Epithelial cell of proximal tubule (primary cell): ENCODE measurements at places on chromosomes 16 and 17. TPM values are rescaled to one million over a fixed set of nuclear protein-coding genes. Genes with fewer than 3 reads are reported as not detected.

Gene COA3
- total RNA-seq, result 85.6 and 95.0 TPM in 2 replicates

Gene NPIPB2
- 0.36 TPM in 1 of 2 replicates, not detected in the other for total RNA-seq

Gene SETD6
- 18.3 and 25.0 TPM in 2 replicates for total RNA-seq

Gene ITGAD
- total RNA-seq, result not detected in 2 replicates

Gene CHD3
- total RNA-seq, result 30.3 and 40.7 TPM in 2 replicates

Gene RDM1
- 2.8 and 4.0 TPM in 2 replicates for total RNA-seq

Gene SPN
- total RNA-seq, result 0.43 TPM in 1 of 2 replicates, not detected in the other

Gene MT3
- 1.0 and 5.1 TPM in 2 replicates for total RNA-seq

Gene KRTAP9-8
- not detected in 2 replicates for total RNA-seq

Gene KCNH6
- total RNA-seq, result not detected in 2 replicates

Gene LPCAT2
- total RNA-seq, result 3.7 and 7.5 TPM in 2 replicates

Gene FOXF1
- 0.12 TPM in 1 of 2 replicates, not detected in the other for total RNA-seq

Gene MATCAP1
- 5.1 and 11.4 TPM in 2 replicates for total RNA-seq

Gene DLX4
- total RNA-seq, result not detected in 2 replicates

Gene CD7
- total RNA-seq, result not detected in 2 replicates

Gene ST6GALNAC1
- 0.36 and 0.52 TPM in 2 replicates for total RNA-seq

Gene MEOX1
- total RNA-seq, result not detected in 2 replicates

GRCh38 chr17:68396226-68397107 is 60.8 kb downstream of the WIPI1 start:
- DNase-seq, result no peak

DNA sequence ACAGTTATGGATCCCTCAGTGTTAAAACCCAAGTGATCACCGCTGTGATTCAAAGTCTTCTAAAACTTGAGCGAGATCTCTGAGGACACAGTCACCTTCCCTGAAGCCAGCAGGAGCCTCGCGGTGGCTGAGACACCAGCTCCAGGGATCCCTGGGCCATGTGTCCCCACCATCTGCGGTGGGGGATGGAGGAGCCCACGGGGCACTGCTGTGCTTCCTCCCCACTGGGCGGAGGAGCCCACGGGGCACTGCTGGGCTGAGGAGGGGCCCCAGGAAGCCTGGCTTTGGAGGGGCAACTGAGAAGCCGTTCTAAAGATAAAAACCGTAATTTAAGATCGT is 65.7 kb upstream of the METRNL start:
- DNase-seq, result no peak

- no peak for DNase-seq
Measured at GRCh38 chr16:51766739-51767138, 615.7 kb upstream of the SALL1 start.

DNA sequence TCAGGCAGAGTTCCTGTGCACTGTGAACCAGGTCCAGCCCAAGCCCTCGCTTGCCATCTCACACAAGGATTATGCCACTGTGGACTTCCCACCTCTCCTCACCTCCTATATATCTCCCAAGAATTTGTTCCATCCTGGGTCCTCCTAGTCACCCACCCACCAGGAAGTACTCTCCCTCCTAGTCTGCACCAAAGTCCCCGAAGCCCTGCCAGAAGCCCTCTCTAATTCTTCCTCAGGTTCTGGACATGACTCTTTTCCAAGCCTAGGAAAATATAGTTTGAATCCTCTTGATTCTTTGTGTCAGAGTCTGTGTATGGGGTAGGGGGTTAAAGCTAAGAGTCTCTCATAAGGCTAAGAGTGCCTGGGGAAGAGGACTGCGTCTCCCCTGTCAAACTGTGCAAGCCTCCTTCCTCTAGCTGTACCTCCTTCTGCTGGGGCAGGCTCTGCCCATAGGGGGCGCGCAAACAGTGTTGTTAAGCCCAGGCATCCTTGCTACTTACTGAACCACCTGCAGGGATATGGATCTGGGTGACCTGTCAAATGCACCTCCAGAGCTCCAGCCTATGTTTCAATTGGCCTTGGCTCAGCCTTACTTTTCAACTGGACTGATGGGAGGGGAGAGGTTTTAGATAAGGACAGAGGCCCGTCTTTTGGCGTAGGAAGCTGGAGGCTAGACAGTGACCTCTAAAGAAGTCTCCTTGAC is 16.6 kb upstream of the DLX4 start:
- DNase-seq, result no peak

DNA sequence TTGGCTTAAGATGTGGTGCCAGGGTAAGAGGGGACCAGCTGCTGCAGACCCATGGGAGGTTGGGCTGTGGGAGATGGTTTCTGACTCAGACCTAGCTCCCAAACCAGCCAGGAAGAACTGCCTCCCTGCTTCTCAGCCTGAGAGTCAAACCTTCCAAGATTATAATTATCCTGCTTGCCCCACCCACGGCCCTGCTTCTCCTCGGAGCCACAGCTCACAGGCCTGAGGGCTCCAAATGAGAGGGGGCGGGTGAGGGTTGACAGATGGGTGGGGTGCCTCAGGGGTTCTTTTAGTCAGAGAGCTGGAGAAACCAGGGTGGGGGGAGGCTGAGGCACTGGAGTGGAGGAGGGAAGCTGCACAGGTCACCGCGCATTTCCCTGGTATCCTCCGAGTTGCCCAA is 28.7 kb upstream of the GRIN2A start:
- DNase-seq, result no peak

GRCh38 chr16:89374393-89374960 is 115.9 kb downstream of the ANKRD11 start:
- no peak for DNase-seq

DNA sequence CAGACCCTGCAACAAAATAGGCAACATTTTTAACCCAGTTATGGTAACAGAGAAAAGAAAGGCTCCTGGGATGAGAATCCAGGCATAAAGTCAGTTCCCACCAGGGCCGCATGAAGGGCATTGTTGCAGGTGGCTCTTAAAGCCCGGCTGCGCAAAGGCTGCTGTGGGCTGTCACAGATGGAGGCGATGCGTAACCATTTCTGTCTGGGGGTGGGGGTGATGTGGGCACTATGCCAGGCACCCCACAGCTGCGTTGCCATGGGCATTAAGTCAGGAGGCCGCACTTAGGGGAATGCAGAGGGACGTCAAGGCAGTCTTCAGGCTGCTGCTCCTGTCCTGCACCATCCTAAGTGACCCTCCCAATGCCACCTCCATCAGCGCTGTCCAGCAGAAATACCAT is 228.4 kb downstream of the CPPED1 start:
- DNase-seq, result no peak

DNA sequence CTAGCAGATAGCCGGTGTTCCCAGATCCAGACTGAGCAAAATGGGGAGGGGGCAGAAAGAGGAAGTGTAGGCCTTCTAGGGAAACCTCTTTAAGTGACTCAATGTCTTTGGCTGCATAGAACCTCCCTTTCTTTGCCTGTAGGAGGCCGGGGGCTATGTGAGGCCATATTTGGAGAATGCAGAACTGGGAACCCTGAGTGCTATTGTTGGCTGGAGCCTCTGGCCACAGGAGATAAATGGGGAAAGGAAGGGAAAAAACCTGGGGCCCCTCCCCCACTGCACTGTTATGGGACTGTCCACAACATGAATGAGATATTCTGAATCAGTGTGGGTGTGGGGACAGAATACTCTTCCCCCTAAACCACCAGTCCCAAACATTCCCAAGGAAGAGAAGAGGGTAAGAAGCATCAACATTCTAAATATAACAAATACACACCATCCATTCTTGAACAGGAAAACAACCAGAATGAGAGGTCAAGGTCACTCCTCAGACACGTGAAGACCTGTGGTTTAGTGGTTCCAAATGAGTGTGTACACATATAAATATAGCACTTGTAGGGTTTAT is 2.4 kb downstream of the VPS25 start:
- no peak for DNase-seq

DNA sequence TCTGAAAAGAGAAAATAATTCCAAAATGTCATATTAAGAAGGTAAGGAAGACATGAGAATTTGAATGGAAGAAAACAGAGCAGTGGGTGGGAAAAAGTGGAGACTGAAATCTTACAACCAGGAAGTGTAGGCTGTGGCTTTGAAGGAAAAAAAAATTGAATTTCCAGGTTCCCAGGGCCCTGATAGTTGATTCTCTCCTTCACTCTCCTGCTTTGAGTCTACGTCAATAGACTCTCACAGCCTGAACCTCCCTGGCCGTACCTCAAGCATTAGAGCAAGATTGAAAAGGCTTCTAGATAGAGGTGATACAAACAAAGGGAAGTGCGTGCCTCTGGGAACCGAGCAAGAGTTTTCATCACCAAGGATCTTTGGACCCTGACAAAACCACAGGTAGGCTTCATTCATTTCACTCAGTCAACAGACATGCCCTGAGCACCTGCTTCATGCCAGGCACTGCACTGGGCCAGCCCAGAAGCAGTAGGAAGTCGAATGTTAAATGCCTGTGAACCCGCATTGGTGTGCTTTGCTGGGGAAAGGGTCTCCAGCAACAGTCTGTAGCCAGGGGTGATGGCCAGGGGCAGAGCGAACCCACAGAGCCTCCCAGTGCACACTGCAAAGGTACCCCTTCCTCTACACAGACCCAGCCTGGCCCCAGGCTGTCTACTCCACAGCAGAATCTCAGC is 163.9 kb downstream of the SLC39A11 start:
- DNase-seq, result no peak

- DNase-seq, result no peak
Measured at GRCh38 chr17:146983-147761, 9.8 kb downstream of the SCGB1C2 start.

DNA sequence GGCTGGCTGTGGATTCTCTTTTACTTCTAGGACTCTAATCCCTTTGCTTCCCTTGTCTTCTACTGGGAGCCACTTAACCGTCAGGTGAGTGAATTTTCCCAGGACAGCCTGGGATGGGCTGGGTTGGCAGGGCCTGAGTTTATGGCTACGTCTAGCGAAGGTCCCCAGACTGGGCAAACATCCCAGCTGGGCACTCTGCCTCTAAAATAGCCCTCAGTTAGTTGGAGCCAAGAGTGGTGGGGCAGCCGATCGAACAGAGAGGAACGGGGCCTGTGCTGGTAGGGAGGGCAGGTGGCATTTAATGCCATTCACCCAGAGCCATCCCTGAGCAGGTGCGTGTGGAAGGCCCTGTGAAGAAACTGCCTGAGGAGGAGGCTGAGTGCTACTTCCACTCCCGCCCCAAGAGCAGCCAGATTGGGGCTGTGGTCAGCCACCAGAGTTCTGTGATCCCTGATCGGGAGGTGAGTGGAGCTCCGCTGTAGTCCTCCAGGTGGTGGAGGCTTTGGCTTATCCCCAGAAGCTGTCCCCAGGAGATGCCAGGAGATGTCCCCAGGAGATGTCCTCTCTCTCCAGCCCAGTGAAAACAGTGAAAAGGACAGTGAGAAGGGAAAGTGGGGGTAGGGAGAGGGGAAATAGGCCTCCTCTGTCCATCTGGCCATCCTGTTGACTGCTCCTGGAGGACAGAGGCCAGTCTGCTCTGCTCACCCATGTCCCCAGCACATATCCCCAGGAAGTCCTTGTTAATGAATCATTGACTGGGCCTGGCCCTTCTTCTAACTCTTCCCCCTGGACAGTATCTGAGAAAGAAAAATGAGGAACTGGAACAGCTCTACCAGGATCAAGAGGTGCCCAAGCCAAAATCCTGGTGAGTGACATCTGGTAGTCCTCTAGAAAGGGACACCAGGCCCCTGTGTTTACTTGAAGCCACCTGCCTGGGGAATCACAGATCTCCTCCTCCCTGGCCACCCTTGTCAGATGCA is 4.4 kb downstream of the PNPO start:
- no peak for DNase-seq

- no peak for DNase-seq
Measured at GRCh38 chr17:47669081-47669480, 19.4 kb downstream of the KPNB1 start.

- no peak for DNase-seq
Measured at GRCh38 chr16:75801307-75801706, 75.0 kb upstream of the CPHXL start.

- DNase-seq, result no peak
Measured at GRCh38 chr17:73007407-73007806, 85.1 kb downstream of the SLC39A11 start.

- peak; percentile 52 for DNase-seq
Measured at GRCh38 chr17:72467841-72468653, 347.2 kb downstream of the SOX9 start.

DNA sequence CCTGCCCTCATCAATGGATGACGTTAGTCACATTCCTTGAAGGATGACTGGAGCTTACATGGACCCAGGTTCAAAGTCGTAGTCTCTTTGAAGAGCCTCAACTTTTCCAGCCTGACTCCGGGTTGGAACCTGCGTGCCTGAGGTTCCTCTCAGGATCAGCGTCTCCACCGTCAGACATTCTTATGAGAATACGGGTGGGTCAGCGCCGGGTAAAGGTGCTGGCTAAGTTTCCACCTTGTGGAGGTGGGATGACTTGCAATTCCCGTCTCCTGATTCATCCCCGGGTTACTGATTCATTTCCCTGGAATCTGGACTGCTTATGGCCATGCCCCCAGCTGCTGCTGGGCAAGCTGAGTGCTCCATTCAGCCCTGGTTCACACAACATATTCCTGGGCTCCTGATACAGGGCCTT is 38.9 kb upstream of the CMIP start:
- peak; percentile 95 for DNase-seq

DNA sequence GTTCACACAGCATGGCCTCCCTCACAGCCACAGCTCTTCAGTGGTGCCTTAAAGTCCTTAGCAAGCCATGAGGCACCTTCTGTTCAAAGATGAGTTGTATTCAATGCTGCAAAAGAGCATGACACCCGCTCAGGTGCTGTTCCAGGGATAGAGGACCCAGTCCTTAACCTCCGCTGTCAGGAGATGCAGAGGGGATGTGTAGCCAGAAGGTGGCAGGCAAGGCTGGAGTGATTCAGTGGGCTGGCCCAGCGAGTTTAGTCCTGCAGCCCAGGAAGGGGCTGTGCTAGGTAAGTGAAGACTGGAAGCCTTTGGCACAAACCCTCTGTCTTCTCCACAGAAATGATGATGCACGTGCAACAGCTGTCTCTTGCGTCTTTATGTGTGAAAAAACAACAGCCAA is 25.0 kb upstream of the ADAM11 start:
- no peak for DNase-seq

DNA sequence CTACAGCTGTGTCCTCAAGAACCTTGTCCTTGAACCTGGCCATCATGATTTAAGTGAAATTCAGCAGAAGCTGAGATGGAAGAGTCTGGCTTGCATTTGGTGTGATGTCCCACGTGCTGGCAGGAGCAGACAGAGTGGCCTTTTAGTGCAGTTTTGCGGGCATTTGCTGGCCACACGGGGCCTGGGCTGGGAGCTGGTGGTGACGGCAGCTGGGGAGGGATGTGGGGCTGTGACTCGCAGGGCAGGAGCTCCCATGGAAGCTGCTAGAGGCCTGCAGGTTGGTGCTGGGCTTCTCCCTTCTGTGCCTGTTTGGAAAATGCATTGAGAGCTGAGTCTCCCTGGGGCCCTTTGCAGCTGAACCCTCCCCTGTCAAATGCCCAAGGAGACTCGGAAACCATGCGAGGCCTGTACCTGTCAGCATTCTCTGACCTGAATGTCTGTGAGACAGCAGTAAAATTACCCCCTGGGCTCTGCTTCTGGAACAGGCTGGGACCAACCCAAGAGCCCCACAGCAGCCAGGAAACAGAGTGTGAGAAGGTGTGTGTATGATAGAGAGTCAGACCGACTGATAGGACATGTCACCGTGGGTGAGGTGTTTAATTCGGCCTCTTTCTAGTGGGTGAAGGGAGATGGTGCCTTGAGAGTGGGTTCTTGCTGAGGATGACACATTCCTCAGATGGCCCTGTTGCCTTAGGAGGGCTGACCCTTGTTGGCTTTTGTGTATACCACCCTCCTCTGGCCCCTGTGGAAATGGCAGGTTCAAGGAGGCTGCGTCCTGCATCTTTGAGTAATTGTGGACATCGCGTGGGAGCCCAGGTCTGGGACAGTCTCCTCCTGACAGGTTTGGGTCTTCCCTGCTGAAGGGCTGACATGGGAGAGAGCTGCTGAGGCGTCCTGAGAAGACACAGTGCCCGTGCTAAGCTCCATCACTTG is 145.5 kb downstream of the MSI2 start:
- no peak for DNase-seq

- no peak for DNase-seq
Measured at GRCh38 chr16:56094231-56094630, 97.1 kb upstream of the GNAO1 start.

- DNase-seq, result no peak
Measured at GRCh38 chr16:54927125-54928015, 3.3 kb upstream of the IRX5 start.
